Fibroblast of skin of right biceps (primary cell): ENCODE measurements at places on chromosomes 12 and 14.

DNA sequence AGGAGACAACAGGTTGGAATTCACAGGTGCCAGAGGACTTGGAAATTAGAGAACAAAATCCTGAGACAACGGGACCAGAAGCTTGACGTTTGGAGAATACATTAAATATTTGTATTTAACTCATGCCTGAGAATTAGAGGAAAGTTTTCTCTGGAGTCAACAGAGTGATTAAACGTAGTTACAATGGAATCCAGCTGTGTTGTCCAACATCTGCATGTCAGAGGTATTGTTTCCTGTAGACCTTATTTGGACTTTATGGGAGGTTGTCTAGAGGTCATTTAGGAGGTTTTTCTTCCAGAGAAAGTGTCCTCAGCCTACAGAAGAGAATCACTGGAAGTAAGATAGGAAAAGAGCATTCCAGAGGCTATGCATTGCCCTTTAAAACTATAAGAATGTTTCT, 45.1 kb upstream of the RERGL start:
- DNase-seq, result no peak

DNA sequence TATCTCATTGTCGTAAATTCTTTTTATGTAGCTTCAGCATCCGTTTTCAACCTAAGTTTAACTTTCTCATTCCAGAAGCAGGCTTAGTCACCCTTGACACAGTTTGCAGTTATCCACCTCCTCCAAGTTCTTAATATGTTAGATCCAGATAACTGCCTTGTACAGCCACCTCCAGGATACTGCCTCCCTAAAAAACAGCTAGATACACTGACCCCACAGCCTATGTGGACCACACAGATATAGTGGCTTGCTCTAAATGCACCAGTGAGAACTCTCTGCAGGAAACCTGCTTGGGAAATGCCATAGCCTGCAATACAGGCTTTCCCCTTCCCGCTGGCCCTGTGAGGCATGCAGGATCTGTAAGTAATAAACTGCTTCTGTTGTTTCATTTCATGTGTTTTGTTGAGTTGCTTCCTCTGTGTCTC, 11.1 kb upstream of the RTL1 start:
- peak; percentile 30 for DNase-seq

DNA sequence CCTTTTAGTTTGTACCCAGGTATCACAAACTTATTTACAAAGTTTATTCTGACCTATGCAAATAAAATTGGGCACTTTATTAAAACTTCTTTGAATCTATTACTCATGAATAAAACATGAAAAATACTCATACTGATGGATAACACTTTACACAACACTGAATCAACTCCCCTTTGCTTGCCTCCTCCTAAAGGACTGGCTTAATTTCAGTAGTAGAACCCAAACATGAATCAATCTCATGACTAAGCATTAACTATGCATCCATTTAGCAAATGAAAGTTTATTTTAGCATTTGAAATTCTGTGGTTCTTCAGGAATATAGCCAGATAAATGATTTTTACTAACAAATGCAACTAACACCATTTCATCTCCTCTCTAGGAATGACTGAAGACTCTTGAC, 32.4 kb downstream of the DENND5B start:
- DNase-seq, result peak; percentile 76

- no peak for DNase-seq
These were observed 14.4 kb upstream of the CDK17 start for GRCh38 chr12:96414637-96415036.

DNA sequence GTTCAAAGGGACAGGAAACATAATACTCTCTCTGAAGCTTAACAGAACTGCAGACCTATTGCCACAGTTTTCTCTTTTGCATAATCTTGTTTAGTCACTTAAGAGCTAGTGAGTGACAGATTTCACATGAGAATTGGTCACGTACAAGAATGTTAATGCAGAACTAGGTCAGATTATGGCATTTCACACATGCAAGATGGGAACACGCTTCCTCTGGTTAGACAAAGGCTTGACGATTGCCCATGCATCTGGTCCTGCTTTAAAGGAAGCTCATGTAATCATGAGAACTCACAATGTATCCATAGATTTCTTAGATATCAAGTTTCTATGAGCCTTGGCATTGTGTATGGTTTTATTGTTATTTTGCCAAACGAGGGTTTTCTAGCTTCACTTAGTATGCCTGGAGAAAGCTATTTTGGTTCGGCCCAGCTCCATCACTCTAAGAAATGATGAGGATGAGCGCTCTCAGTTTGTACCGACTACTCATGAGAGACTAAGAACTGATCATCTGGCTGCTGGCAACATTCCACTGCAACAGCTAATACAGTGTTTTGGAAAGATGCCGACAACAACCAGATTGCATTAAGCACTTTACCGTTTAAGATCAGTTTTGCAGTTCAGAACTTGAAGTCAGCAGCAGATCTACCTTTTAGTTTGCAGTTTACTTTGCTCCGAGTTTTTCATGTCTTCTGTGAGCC, 380.0 kb downstream of the DIO2 start:
- peak; percentile 59 for DNase-seq

DNA sequence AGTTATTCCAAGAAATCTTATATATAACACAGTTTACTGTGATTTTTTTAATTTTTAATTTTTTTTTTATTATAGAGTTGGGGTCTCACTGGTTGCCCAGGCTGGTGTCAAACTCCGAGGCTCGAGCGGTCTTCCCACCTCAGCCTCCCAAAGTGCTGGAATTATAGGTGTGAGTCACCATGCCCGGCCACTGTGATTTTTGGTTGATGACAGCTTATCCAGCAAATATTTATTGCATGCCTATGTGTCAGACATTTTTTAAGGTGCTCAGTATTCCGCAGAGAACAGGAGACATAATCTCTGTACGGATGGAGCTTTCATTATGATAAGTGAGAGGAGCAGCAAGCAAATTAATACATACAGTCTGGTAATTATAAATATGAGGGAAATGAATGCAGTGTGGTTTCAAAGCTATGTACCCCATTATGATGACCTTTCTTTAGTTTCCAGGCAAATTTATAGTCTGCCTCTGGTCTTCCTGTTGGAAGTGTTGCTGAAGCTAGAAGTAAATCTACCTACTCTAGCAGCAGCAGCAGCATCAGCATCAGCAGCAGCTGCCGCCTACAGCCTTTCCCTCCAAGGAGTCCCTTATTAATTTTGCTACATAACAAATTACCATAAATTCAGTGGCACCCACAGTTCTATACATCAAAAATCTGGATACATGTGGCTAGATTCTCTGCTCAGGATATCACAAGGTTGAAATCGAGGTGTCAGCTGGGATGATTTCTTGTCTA, 32.3 kb downstream of the FRS2 start:
- DNase-seq, result peak; percentile 91

DNA sequence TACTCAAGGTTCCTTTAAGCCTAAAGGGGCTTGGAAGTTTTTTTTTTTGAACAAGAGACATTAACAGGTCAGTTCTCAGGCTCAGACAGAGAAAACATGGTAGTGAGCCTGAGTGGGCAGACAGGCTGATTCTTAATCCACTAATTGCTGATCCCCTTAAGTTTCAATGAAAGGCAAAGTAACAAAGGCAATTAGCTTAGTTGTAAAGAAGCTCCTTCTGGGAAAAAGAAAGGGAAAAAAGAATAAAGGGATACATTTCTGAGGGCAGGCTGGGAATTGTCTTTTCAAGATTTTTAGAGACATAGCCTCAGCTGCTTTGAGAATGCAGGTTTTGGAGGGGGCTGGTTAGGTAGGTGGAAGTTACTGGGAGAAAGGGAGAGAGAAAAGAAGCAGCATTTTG, 133.8 kb downstream of the CFAP54 start:
- no peak for DNase-seq

- peak; percentile 40 for DNase-seq
These were observed 2.4 kb upstream of the WIF1 start for GRCh38 chr12:65123435-65124063.
